ENCODE measurements at places on chromosomes 13 and 19.

DNA sequence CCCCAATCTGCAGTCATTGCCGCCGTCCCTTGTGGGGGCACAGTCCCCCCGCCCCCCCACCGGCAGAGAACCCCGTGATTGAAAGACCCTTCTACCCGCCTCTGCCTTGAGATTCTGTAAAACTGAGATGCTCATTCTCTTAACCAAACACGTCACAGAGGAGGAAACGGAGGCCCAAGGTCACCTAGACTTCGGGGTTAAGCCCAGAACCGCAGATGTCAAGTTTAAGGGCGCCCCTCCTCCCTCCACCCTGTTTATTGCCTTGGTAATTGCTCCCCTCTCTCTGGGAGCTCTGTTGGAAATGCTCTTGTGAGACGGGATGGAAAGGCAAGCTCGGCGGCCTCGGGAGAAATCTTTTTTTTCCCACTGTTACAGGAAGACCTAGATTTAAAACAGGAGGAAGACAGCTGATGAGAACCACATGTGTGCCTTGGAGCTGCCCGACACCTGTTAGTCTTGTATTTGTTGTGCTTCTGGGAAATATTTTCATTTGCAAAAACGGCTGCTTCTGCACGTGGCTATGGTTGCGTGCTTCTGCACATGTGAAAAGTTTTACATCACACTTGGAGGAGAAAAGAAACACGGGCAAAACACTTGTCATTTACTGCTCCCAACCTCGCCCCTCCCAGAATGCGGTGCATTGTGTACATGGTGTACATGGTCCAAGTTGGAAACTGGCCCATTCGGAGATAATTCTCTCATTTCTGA, 1.1 kb upstream of the MED26 start:
- no peak for DNase-seq

DNA sequence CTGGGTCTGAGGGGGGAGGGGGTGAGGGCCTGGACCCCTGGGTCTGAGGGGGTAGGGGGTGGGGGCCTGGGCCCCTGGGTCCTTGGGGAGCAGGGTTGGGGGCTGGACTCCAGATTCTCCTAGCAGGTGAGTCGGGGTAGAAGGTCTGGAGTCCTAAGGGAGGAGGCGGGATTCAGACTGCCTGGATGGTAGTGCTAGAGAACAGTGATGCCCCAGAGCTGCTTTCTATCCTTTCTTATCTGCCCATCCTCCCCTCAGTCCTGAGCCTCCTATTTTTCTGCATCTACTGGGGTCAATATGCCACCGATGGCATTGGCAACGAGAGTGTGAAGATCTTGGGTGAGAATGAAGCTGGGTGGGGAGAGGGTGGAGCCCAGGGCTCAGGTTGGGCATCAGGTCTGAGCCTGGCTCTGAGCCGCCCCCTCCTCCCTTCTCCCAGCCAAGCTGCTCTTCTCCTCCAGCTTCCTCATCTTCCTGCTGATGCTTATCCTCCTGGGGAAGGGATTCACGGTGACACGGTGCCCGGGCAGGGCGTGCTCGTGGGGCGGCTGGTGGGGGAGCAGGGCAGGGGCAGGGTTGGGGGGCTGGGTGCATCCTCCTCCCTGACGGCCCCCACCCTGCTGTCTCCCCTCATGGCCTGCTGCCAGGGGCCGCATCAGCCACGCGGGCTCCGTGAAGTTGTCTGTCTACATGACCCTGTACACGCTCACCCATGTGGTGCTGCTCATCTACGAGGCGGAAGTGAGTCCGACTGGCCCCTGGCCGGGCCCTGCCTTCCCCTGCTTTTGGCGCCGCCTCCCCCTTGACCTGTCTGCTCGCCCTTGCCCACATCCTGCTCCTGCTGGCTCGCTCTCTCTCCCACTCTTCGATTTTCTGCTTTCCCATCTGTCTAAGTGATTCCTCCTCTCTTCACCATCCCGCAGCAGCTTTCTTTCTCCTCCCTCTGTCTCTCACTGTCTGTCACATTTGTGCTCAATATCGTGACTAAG, 3.4 kb downstream of the TMEM145 start:
- no peak for DNase-seq

DNA sequence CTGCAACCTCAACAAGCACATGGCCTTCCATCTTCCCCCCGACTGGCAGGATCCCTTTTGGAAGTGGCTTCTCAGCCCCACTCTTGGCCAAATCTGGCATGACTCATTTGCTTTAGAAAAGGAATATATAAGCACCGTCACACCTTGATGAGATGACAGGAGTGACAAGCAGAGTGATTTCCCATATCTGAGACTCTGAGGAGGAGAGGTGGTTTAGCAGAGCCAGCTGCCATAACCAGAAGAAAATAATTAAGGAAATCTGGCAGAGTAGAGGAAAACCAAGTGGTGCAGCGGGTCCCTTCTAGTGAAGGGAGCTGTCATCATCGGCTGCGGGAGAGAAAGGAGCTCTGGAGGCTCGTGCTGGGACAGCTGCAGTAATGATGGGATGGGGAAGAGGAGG, 27.5 kb upstream of the KCTD15 start:
- DNase-seq, result no peak

- DNase-seq, result no peak
These were observed 32.5 kb upstream of the CEACAM1 start for GRCh38 chr19:42560731-42561130.

DNA sequence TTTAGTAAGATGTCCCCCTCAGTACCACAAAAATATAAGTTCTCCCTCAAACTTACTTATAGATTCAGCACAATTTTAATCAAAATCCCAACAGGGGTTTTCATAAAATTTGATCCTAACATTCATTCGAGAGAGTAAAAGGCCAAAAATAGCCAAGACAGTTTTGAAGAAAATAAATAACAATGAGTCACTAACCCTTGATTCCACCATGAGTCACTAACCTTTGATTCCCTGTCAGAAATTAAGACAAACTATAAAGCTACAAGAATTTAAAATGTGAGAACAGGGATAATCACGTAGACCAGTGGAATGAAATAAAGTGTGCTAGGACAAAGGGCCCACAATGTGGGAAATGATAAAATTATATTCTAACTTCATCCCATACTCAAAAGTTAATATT, 320.3 kb downstream of the SUCLA2 start:
- DNase-seq, result no peak

DNA sequence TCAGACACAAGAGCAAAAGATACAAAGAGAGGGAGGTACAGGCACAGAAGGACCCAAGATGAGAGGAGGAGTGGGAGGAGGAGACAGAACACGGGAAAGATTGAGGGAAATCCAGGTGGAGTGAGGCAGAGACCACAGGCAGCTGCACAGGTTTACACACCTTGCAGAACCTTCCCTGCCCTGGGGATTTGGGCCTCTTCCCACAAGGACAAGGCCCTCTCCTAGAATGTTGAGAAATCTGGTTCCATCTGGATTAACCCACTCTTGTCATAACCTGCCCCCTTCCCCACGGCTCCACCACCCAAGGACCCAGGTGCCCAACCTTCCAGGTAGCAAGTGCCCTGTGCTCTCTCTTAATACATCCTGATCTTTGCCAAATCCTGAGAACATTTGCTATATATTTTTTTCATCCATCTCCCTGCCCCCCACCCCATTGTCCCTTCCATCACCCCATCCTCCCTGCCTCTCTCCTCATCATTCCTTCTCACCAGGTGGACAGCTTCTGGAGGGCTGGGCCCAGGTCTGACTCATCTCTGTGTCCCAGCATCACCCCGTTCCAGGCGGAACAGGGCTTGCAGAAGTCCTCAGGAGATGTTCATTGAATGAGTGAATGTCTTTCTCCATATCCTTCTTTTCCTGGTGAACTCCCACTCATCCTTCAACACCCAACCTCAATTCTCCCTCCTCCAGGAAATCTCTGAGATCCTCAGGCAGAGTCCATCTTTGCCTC, 8.8 kb upstream of the KLK8 start:
- DNase-seq, result no peak

- DNase-seq, result no peak
These were observed 33.6 kb downstream of the ATP7B start for GRCh38 chr13:51977625-51978024.

Measured in NCI-H2081 treated with DMSO at 0.1 percent for 48 hours (cell line).